MG63 (cell line): ENCODE measurements at places on chromosomes 3 and 15. TPM values are rescaled to one million over a fixed set of nuclear protein-coding genes. Genes with fewer than 3 reads are reported as not detected.

The ACTRT3 gene
- total RNA-seq, result 4.3 and 6.0 TPM in 2 replicates

The P2RY14 gene
- not detected in 2 replicates for total RNA-seq

The ARPP21 gene
- total RNA-seq, result not detected in 2 replicates

The CPN2 gene
- total RNA-seq, result not detected in 2 replicates

The TEX55 gene
- total RNA-seq, result not detected in 2 replicates

The ALDH1L1 gene
- total RNA-seq, result 0.27 TPM in 1 of 2 replicates, not detected in the other

The COL7A1 gene
- total RNA-seq, result 1.3 and 12.2 TPM in 2 replicates

The HIGD2B gene
- total RNA-seq, result not detected in 2 replicates

The RLBP1 gene
- total RNA-seq, result not detected in 2 replicates

The SCN11A gene
- not detected in 2 replicates for total RNA-seq

The IL20RB gene
- total RNA-seq, result 4.5 and 6.4 TPM in 2 replicates

DNA sequence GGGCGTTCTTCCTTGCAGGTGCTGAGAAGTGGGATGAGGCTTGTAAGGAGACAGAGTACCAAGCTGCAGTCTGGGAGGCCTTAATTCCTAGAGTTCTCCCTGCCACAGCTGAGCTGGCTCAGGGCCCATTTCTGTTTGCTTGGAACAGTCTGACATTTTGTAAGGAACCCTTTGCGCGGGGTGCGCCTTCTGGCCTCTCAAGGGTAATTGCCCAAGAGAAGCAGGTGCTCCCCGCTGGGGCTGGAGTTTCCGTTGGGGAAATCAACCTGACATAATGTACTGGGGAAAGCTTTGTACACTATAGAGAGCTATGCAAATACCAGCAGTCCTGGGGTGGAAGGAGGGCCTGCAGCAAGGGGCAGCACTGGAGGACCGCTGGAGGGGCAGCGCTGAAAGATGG, 83.6 kb downstream of the HMG20A start:
- DNase-seq, result no peak

- peak; percentile 68 for DNase-seq
Measured at GRCh38 chr15:89096664-89097063, 8.4 kb downstream of the ABHD2 start.

DNA sequence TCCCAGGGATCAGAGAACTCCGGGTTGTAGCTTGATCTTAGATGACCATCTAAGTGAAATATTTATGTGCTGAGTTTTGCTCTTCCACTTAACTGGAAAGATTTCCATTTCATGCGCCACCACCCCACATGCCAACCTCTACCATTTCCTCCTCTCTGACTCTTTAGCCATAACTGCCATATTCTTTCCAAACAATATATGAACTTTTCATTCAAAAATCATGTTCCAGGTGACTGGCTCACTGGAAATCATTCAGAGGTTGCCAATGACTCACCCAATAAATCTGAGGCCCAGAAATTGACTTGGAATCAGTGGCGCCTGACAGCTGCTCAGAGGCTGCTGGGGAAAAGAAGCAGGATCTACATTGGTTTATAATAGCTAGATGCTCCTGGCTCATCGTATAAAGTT, 31.6 kb upstream of the FAM174B start:
- DNase-seq, result peak; percentile 88

DNA sequence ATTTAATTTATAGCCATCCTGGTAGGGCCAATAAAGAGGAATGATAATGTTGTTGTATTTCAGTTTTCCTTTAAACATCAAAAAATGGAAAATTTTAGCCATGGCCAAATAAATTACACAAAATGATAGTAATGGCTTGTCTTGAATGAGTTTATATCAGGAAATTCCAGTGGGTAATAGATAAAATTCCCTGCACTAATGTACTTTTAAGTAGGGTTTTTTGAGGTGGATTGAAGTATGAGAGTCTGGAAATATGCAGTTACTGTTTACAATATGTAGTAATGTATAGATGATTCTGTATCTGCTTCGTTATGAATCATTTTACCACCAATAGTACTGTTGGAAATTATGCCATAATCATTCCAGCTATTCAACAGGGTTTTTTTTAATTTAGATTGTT, 219.4 kb upstream of the ROBO2 start:
- no peak for DNase-seq

GRCh38 chr3:124276133-124276532, 284.2 kb upstream of the ROPN1 start:
- DNase-seq, result no peak

DNA sequence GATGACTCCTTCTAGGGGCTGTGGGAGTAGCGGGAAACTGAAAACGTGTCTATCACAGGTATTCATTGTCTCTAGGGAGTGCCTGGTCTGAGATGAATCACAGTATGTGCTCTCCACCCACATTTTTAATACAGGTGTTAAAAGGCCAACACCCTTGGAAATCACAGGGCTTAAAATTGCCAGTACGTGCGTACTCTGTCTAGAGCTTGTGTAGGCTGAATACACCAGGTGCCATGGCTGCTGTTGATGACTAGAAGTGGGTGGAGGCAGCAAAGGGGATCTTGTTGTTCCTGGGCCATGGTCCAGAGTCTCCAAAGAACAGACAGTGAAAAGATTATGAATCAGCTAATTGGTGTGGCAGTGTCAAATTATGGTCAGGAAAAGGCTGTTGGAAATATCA, 35.1 kb upstream of the P3H2 start:
- peak; percentile 80 for DNase-seq

DNA sequence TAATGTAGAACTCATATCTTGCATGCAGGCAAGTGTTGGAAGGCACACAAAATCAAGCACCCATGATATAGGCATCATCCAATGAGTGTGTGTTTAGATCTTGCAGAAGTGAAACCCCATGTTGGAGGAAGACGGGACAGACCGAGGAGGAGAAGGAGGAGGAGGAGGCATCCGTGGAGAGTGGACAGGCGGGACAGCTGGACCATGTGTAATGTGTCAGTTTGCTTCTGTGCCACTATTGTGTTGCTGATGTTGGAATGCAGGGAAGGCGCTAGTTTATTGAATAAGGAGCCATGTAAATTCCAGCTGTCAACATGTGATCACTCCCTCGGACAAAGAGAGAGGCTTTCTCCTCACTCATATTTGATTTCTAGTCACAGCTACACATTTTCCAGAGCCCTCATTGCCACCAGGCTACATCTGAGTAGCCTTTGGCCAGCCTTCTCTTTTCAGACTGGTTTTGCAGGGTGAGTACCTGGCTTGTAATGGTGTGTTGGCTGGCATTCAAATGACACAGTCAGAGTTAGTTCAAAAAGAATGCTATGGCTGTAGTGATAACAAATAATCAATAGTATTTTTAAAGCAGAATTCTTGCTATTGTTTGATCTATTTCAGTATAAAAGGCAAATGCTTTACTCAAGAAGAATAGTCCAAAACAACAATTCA, 1037.6 kb upstream of the NR2F2 start:
- peak; percentile 11 for DNase-seq

DNA sequence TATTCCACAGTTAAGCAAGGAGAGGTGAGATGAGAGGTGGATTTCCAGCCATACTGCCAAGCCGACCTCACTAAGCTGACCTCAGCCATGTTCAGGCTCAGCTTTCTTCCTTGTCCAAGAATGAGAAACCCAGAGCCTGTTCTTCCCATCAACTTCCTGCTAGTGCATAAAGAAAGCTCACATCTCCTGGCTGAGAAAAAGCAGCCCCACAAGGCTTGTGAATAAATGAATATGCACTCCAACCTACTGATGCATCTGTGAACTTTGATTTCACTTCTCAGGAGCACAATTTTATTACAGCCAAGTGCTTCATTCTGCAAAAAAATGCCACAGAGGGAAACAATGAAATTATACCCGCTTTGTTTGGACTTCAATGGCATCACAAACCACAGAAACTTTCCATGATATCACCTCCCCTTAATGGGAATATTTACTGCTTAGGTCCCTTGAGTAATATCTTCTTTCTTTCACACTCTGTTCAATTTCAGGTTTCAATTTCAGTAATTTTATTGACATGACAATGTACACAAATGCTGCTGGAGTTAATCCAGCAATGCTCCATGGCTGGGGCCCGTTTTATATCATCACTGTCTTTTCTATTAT, 437.0 kb upstream of the PPP2R3A start:
- no peak for DNase-seq

DNA sequence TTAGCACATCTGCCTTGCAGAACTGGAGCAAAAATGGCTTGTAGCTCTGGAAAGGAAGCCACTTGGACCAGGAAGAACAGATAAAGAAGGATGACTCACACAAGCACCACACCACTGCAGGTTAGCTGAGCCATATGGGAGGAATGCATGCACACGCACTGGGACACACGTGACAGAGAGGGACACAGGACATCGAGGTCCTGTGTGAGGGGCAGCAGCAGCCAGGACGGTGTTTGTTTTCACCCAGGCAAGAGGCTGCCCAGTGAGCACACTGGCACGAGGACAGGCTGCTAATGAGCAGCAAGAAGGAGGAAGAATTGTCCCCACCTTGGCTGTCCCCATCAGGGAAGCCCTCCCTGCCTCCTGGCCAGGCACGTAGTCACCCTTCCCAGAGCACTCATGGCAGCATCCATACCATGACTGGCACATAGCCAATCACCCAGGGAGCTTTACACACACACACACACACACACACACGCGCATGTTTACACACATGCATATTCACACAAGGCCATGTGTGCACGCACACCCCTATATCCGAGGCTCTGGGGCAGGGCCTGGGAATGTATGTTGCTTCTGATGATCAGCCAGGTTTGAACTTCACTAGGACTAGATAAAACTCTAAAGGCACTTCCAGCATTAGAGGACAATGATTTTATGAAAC, 24.0 kb upstream of the SPTBN5 start:
- no peak for DNase-seq

DNA sequence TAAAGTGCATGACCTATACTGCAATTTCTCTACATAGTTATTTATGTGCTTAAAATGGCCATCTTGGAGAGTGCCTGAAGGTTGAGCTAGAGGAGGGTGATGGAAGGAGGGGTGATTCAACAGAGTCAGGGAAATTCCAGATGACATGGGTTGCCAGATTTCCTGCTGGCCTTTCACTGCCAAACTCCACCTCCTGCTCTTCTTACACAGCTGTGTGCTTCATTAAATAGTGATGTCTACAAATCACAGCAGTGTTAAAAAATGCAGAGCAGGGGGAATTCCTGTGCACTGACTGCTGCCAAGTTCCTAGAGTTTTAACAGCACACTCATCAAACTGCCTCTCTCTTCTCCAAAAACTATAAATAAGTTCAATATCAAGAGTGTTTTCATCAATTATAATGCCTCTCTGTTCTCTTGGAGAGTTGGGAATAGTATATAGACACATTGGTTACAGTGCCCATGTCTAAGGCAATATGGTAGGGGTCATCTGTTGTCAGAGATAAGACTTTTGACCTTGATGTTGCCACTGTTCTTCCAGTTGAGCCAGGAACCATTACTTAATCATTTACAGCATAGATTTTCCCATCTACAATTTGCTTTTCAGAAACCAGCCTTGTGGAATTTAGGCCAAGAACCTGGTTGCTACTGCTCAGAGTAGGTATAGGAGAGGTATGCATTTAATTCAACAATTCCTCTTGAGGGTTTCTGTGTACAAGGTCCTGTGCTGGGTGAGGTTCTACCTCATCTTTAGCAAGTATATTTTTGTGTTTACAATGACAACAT, 79.6 kb downstream of the TP63 start:
- DNase-seq, result peak; percentile 93

DNA sequence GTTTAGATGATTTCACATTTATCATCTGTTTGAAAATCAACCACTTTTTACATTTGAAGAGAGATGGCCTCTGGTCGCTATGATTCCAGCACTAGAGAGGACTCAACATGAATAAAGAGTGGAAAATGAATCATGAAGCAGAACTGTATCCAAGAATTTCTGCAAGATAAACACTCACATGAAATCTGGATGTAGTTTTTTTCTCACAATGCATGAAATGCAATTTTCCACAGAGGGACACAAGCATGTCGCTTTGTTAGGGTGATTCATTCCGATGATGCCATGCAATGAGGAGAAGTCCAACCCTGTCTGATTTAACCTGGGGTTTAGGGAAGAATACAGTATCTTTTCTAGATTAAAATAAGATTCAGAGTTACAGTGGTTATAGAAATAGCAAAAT, 50.4 kb upstream of the ADCY5 start:
- DNase-seq, result peak; percentile 28

DNA sequence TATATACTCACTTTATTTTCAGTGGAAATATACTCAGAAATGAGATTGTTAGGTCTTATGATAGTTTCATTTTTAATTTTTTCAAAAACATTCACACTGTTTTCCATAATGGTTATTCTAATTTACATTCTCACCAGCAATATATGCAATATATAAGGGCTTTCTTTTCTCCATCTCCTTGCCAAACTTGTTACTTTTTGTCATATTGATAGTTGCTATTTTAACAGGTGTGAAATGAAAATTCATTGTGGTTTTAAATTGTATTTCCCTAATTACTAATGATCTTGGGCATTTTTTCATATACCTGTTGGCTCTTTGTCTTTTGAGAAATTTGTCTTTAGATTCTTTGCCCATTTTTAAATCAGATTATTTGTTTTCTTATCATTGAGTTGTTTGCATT, 325.2 kb downstream of the DIPK2A start:
- no peak for DNase-seq

- no peak for DNase-seq
Measured at GRCh38 chr3:156632601-156633000, 41.8 kb upstream of the TIPARP start.

DNA sequence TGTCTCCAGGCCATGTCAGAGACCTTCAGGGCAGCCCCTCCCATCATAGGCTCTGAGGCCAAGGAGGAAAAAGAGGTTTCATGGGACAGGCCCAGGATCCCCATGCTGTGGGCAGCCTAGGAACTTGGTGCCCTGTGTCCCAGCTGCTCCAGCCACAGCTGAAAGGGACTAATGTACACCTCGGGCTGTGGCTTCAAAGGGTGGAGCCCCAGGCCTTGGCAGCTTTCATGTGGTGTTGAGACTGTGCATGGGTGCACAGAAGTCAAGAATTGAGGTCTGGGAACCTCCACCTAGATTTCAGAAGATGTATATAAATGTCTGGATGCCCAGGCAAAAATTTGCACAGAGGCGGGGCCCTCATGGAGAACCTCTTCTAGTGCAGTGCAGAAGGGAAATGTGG, 6.6 kb upstream of the SSR3 start:
- DNase-seq, result no peak
